ENCODE measurements at places on chromosomes 2 and 18. TPM values are rescaled to one million over a fixed set of nuclear protein-coding genes. Genes with fewer than 3 reads are reported as not detected.

The INHBB gene
- total RNA-seq: 2.5 TPM

The COLEC11 gene
- 1.0 TPM for total RNA-seq

The LOXL3 gene
- total RNA-seq: 3.2 TPM

The RTTN gene
- 10.1 TPM for total RNA-seq

The TUBB8B gene
- total RNA-seq: not detected

The ARHGEF33 gene
- total RNA-seq: 0.32 TPM

The ELOA2 gene
- total RNA-seq: not detected

The STAT4 gene
- total RNA-seq: 2.8 TPM

The LRP1B gene
- total RNA-seq: 0.31 TPM

The TMEM247 gene
- total RNA-seq: not detected

The CRACDL gene
- total RNA-seq: 33.6 TPM

The CABLES1 gene
- total RNA-seq: 9.9 TPM

The PIEZO2 gene
- 7.4 TPM for total RNA-seq

The SETBP1 gene
- total RNA-seq: 5.0 TPM

The DOK6 gene
- total RNA-seq: 0.57 TPM

The GTF2A1L gene
- total RNA-seq: 0.22 TPM

The ALPP gene
- total RNA-seq: not detected

The ITGA6 gene
- total RNA-seq: 76.1 TPM

The IL1RL1 gene
- 10.9 TPM for total RNA-seq

The ACOXL gene
- not detected for total RNA-seq

The RESP18 gene
- total RNA-seq: not detected

The TGFBRAP1 gene
- total RNA-seq: 11.7 TPM

The TACR1 gene
- total RNA-seq: 3.6 TPM

The PLB1 gene
- 1.1 TPM for total RNA-seq

The DSG1 gene
- total RNA-seq: 1.8 TPM

The OTOF gene
- under 0.01 TPM for total RNA-seq

The RPL37A gene
- total RNA-seq: 1,460 TPM

The DSG2 gene
- 9.6 TPM for total RNA-seq

The ANKRD62 gene
- under 0.01 TPM for total RNA-seq

The ERICH2 gene
- not detected for total RNA-seq

The ANKRD23 gene
- total RNA-seq: 2.9 TPM

The IL36RN gene
- total RNA-seq: 20.5 TPM

The ALPI gene
- not detected for total RNA-seq

The OXER1 gene
- total RNA-seq: 0.18 TPM

The TTN gene
- 0.94 TPM for total RNA-seq

The GREB1L gene
- total RNA-seq: 0.95 TPM

The PPM1B gene
- total RNA-seq: 16.2 TPM

The UGT1A10 gene
- 29.3 TPM for total RNA-seq

The FAHD2B gene
- 8.7 TPM for total RNA-seq
